ENCODE measurements at places on chromosomes 2 and 18.
A peak's percentile ranks its signal among the peaks of the same experiment; 100 is the strongest.

DNA sequence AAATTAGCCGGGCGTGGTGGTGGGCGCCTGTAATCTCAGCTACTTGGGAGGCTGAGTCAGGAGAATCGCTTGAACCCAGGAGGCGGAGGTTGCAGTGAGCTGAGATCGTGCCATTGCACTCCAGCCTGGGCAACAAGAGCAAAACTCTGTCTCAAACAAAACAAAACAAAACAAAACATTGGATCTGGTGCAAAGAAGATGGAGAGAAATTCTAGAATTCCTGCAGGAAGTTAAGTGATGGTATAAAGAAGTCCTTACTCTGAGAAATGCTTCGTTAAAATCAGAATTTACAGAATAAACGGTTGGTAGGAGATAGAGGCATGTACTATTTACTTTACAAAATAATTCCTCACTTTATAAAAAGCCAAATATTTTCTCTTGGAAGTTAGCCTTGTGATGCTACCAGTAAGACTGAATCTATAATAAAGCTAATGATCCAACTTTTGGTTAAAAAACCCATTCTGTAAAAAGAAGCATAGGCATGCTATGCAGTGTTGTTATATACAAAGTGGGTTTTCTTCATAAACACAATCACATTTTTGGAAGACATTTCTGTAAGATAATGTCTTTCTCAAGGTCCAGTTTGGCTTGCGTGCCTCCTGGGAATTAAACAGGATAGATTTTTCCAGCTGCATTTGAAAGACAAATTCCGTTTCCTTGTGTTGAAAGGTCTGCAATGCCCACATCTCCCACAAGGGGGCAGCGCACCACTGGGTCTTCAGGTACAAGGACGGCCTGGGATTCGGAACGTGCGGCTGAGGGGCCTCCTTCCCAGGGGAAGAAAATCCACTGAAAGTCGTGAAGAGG, 35.6 kb upstream of the PNO1 start:
- peak; percentile 52 for DNase-seq

DNA sequence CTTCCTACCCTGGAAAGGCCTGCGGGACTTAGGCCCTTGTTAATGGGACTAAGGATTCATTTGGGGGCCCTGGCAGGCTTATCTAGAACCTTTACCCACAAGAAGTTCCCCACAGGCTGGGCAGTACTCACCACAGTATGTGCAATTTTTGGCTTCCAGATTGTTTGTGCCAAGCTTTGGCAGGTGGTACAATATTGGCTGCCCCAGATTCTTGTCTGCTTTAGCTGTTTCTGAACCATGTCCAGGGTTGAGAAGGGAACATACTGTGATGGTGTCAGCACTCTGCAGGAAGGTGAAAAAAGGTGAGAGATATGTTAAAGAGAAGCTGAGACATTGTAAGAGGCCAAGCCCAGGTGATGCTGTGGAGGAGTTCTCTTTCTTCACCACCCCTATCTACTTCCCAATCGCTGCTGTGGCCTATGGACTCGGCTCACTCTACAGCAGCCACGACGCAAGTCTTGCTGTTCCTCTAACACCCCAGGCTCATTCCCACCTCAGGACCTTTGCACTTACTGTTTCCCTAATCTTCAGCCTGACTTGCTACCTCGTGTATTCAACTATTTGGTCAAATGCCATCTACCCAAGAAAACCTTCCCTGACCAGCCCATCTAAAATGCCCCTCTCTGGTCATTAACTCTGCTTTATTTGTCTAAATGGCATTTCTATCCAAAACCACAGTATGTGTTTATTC, 9.2 kb downstream of the SLC4A5 start:
- DNase-seq: no peak

- no peak for DNase-seq
Observed at GRCh38 chr18:23609390-23610023, 23.2 kb upstream of the NPC1 start.

- DNase-seq: no peak
Observed at GRCh38 chr18:36692921-36693332, 135.9 kb downstream of the TPGS2 start.

GRCh38 chr2:229392196-229392595, 121.1 kb upstream of the PID1 start:
- peak; percentile 32 for DNase-seq

DNA sequence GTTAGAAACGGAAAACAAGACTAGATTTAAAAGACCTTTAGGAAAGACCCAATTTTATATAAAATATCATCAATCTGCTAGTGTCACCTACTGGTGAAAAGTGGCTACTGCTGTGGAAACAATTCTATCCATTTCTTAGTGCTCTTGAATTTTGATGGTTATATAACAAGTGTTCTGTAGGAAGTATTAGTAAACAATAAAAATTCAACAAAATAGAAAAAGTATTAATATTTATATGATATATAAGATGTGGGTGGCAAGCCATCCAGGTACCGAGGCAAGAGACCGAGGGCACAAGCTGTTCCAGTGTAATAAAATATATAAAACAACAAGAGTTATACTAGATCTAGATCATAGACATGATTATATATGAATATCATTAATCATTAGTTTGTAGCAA, 6.2 kb upstream of the TMEM87B start:
- DNase-seq: peak; percentile 21

GRCh38 chr2:16120591-16121180, 180.3 kb downstream of the MYCN start:
- no peak for DNase-seq

DNA sequence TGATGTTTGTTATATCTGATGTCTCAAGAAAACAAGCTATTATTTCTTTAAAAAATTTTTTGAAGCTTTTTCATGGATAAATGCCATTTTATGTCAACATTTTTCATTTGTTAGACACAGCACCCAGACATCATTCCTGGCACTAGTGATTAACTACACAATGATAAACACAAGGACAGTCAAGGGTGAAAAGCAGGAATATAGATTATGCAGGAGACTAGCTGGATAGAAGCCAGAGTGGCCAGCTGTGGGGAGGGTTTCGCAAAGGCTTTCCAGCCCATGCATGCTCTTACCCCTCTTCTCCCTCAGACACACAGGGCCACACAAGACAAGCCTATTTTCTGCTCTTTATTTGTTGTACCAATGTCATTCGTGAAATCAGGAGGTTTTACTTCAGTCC, 127.1 kb upstream of the TTC39C start:
- DNase-seq: no peak

DNA sequence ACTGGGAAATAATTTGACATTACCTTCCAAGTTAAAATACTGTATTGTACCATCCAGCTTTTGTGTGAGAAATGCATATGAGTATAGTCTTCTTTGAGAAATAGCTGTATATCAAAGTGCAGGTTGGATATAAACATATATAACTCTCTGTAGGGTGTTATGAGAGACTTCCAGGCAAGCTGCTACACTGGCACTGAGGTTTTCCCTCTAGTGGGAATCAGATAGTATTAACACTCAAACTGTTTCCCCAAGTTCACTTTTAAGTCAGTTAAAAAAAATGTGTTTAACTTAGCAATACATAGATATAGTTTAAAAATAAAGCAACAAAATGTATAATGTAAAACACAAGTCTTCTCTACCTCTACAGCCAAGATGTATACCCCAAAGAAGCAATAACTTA, 368.4 kb upstream of the SLC8A1 start:
- DNase-seq: no peak

- no peak for DNase-seq
Observed at GRCh38 chr2:189454009-189454408, 12.7 kb downstream of the WDR75 start.

GRCh38 chr2:53985646-53986045, 14.9 kb upstream of the PSME4 start:
- DNase-seq: no peak

DNA sequence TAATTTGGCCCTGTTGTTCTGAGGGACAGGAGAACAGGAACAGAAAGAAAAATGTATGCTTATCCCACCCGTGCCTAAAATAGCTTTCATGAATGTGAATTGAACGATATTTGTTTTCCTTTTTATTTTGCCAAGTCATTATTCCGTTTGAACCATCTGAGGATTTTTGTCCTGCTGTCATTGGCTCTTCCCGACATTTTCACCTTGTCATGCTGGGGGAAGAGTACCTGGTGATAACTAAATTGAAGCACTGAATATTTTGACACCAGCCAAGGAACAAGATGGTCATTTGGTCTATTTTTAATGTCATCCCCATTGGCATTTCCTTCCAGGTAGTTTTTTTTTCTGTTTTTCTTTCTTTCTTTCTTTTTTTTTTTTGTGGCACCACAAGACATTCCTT, 204.1 kb downstream of the DCC start:
- no peak for DNase-seq

DNA sequence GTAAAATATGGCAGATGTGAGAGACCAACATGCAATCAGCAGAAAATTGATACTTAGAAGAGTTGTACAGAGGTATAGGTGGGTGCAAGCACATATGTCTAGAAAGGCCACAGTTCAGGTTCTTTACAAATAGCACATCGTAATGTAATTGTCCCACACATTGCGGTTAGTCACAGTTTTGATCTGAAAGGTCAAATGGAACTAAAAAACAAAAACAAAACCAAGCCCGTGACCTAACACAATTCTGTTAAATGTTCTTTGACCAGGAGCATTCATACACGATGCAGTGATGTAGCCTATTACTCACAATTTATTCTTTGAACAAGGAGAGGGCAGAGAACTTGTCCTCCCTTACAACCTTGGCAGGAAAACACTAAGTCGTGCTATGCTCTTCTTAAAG, 108.9 kb upstream of the MAP4K3 start:
- no peak for DNase-seq

DNA sequence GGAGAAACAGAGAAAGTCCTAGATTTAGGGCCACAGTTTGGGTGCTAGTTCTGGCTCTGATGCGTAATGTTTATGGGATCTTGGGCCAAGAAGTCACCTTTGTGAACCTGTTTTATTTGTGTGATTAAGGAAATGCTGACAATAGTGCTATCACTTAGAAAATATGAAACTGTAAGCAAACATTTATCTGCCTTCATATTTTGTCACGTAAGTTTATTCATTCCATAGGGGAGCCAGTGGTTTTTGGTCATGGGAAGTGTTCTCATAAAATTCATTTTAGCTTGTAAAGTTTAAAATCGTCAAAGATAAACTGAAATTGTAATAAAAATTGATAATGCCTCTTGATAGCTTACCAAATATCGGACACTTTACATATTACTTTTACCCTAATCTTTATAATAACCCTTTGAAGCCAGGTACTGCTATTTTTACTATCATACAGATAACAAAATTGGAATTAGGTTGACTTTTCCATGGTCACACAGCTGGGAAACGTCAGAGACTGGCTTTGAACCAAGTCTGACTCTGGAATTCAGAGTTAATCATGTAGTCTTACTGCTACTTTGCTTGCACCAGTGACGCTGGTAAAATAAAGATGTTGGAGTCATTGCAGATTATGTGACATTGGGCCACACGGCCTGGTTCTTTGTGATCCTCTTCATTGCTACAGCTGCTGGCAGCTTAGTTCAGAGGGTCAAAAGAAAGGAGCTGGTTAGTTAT, 99.7 kb downstream of the ICA1L start:
- no peak for DNase-seq

GRCh38 chr18:61980355-61980754, 87.5 kb upstream of the RNF152 start:
- no peak for DNase-seq

- no peak for DNase-seq
Observed at GRCh38 chr18:6414118-6414722, 491 bp downstream of the L3MBTL4 start.

DNA sequence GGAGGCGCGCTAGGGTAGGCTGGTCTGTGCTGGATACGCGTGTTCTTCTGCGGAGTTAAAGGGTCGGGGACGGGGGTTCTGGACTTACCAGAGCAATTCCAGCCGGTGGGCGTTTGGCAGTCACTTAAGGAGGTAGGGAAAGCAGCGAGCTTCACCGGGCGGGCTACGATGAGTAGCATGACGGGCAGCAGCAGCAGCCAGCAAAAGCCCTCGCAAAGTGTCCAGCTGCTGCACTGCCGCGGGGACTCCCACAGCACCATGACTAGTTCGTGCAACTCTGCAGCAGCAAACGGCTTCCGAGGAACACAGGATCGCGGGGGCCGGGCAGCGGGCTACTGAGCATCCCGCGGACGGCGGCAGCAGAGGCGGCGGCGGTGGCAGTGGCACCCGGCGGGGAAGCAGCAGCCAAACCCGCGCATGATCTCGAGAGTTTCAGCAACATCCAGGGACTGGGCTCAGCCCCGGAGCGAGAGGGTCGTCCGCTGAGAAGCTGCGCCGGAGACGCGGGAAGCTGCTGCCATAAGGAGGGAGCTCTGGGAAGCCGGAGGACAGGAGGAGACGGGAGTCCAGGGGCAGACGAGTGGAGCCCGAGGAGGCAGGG, 368 bp downstream of the TMEFF2 start:
- DNase-seq: no peak

- no peak for DNase-seq
Observed at GRCh38 chr2:148754864-148755263, 110.3 kb downstream of the EPC2 start.

GRCh38 chr18:68520406-68521075, 194.4 kb downstream of the TMX3 start:
- DNase-seq: peak; percentile 60

GRCh38 chr2:181953881-181954537, 31.6 kb upstream of the PPP1R1C start:
- DNase-seq: no peak

DNA sequence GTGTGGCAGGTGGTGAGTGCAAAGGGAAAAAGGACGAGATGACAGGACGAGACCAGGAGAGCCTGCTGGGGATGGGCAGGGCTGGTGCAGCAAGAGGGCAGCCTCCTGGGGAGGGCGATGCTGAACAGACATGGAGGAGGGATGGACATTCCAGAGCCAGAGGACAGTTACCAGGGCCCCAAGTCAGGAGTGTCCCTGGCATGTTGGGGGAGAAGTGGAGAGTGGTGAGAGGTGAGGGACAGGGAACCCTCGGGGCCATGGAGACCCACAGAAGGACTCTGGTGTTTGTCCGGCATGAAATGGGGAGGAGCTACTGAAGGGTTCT, 19.0 kb downstream of the MTERF4 start:
- DNase-seq: no peak

GRCh38 chr2:235021752-235022151, 69.9 kb downstream of the SH3BP4 start:
- DNase-seq: peak; percentile 82

- DNase-seq: no peak
Observed at GRCh38 chr2:119681868-119682220, 2.8 kb downstream of the TMEM177 start.

GRCh38 chr2:164655750-164656149, 34.5 kb upstream of the GRB14 start:
- no peak for DNase-seq

DNA sequence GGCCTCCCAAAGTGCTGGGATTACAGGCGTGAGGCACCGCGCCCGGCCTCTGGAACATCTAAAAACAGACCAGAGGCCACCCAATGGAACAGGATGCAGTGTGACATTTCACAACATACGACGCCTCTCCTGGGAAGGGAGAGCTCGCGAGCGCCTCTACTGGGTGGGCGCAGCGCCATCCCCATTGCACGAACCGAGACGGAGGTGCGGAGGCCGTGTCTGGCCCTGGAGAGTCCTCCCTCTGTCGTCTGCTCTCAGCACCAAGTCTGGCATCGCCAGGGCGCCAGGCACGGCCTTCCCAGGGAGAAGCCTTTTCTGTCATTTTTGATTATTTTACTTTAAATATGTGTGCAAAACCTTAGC, 9.4 kb upstream of the GBX2 start:
- DNase-seq: no peak

GRCh38 chr2:198916548-198917080, 541.1 kb downstream of the SATB2 start:
- no peak for DNase-seq

All from GM04504 (cell line).